ENCODE measurements at places on chromosomes 4 and X.

- DNase-seq, result no peak
These were observed 598.5 kb upstream of the SPANXN1 start for GRCh38 chrX:144648788-144649187.

- no peak for DNase-seq
These were observed 258.5 kb upstream of the FAT1 start for GRCh38 chr4:186982160-186982559.

- DNase-seq, result no peak
These were observed 16.5 kb upstream of the PIM2 start for GRCh38 chrX:48935301-48935670.

- DNase-seq, result no peak
These were observed 283.2 kb downstream of the ARHGAP10 start for GRCh38 chr4:148015058-148015457.

GRCh38 chr4:184347251-184348239 lies 126.8 kb downstream of the IRF2 start:
- peak; percentile 46 for DNase-seq

GRCh38 chrX:39822133-39822748 lies 275.5 kb downstream of the BCOR start:
- DNase-seq, result no peak

GRCh38 chr4:75306506-75306905 lies 207.7 kb downstream of the RCHY1 start:
- no peak for DNase-seq

- no peak for DNase-seq
These were observed 84.8 kb downstream of the PDE5A start for GRCh38 chr4:119543779-119544178.

- no peak for DNase-seq
These were observed 25.7 kb upstream of the XIAP start for GRCh38 chrX:123834116-123834515.

DNA sequence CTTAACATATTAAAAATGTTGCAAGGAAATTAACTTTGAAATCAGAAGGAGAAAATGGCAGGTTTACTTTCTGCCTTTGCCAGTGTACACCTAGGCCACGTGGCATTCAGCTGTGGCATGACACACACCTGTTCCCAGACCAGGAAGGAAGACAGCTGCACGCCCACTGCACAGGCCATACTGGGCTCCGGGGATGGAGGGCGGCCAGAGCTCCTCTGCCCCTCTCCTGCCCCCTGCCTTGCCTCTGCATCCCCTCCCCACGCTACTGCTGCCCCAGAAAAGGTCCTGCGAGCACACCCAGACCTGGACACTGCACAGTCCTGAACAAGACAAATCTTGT lies 68.4 kb downstream of the GATB start:
- no peak for DNase-seq

GRCh38 chr4:69848028-69848427 lies 11.9 kb downstream of the SULT1E1 start:
- no peak for DNase-seq

DNA sequence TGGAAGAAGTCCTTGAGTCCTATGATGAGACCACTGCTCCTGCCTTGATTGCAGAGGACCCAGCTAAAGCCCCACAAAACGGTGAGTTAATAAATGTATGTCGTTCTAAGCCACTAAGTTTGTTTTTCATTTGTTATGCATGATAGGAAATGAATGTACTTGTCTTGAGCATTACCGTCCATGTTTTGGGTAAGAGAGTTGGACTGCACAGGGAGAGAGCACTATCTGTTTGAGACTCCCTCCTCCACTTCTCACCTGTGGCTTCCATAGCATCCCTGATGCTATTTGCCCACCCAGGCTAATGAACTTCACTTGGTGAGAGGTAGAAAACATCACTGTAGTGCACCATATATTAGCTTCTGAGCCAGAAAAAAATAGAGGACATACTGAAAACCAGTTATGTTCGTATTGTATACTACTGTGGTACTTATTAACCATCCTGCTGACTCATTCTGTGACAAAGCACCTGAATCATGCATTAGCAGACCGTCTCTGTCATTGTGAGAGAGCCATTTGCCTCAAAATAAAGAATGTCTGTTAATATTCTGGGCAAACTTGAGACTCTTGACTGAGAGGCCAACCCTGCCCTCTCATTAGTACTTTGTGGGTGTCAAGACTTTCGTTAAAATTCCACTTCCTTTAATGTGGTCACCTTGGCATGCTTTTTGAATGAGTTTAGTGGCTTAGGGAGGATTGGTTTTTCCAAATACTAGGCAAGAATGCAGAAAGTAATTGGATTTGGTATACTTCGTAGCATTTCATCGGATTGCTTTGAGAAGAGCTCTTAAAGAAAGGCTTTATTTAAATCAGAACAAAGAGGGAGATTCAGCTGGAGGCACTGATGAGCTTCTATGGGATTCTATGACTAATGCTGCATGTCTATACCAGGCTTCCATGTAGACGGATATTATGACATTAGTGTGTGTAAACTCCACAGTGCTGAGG lies 99.3 kb upstream of the GRPR start:
- peak; percentile 72 for DNase-seq

DNA sequence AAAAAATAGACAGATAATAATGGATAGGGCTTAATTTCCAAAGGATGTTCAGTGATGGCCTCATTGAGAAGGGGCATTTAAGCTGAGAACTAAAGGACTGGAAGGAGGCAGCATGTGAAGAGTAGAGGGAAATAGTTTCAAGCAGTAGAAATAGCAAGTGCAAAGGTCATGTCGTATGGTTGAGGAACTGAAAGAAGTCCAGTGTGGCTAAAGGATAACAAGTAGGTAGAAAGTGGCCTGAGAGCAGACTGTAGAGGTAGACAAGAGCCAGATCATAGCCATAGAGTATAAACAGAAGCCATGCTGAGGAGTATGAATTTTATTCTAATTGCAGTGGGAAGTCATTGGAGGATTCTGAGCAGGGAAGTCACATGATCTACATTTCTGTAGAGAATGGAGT lies 72.3 kb downstream of the GRIA3 start:
- DNase-seq, result no peak

DNA sequence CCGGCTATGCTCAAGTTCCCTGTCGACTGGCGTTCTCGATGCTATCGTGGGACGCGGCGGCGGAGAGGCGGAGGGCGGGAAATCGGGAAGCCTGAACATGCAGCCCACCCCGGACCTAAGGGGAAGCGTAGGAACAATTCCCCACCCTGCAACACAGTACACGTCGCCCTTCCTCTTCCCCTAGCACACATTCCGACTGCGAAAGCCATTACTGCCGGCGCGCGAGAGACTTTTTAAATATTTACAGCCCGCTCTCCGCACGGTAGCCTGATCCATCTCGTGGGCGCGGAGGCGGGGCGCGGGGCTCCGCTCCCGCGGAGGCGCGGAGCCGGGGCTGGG lies 48.1 kb upstream of the BCOR start:
- no peak for DNase-seq

DNA sequence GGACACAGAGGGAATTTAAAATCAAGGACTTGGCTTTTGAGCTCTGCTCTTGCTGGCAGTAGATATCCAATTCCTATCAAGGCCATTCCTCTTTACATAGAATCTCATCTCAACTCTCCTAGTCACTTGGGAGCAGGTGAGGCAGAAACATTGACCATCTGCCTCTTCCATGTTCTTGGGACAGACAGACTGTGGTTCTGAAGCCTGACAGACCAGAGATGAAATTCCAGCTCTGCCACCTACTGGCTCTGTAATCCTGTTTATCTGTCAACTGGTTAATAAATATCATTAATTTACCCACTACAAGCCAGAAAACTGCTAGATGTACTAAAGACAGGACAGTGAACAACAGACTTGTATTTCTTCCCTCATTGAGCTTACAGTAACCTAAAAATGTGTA lies 300.8 kb downstream of the ADGRL3 start:
- DNase-seq, result peak; percentile 22

- DNase-seq, result peak; percentile 51
These were observed 140.3 kb upstream of the SH3RF1 start for GRCh38 chr4:169410839-169411770.

GRCh38 chrX:115344885-115345614 lies 55.5 kb downstream of the LUZP4 start:
- DNase-seq, result peak; percentile 95

DNA sequence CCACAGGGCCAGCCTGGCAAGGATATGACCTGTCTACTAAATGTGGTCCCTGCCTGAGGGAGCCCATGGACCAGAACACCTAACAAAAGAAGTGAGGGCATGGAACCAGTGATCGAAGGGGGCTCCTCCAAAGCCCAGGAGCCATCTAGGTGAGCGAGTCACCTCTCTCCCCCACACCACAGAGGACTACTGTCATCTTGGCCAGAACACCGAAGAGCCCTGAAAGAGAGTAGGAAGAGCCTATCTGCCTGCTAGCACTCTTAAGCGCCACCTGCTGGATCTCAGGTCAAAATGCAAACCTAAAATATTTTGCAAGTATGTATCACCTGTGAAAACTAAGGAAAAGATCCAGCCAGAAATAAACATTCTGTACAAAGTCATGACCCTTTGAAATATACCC lies 137.9 kb upstream of the ZXDB start:
- DNase-seq, result peak; percentile 13

GRCh38 chr4:99411041-99411440 lies 24.1 kb downstream of the ADH7 start:
- no peak for DNase-seq

GRCh38 chr4:57102050-57102624 lies 8.0 kb downstream of the IGFBP7 start:
- DNase-seq, result peak; percentile 95

DNA sequence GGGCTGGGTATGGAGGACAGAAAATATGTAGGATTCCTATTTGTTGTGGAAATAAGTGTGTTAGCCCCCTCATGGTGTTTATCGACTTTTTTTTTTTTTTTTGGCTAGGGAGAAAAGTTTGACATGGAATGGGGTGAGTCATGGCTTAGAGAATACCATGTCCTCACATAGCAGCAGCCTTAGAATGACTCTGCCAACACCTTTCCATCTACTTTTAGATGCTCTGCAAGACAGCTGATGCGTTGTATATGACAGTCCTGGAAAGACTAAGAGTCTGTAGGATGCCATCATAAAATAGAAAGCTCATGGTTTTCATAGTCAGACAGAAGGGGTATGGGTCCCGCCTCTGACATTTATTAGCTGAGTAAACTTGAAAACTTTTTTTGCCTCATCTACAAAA lies 37.7 kb downstream of the MTTP start:
- peak; percentile 8 for DNase-seq

- no peak for DNase-seq
These were observed 3.2 kb upstream of the SLC25A14 start for GRCh38 chrX:130336531-130336930.

GRCh38 chrX:151901826-151902225 lies 10.9 kb upstream of the MAGEA4 start:
- peak; percentile 55 for DNase-seq

DNA sequence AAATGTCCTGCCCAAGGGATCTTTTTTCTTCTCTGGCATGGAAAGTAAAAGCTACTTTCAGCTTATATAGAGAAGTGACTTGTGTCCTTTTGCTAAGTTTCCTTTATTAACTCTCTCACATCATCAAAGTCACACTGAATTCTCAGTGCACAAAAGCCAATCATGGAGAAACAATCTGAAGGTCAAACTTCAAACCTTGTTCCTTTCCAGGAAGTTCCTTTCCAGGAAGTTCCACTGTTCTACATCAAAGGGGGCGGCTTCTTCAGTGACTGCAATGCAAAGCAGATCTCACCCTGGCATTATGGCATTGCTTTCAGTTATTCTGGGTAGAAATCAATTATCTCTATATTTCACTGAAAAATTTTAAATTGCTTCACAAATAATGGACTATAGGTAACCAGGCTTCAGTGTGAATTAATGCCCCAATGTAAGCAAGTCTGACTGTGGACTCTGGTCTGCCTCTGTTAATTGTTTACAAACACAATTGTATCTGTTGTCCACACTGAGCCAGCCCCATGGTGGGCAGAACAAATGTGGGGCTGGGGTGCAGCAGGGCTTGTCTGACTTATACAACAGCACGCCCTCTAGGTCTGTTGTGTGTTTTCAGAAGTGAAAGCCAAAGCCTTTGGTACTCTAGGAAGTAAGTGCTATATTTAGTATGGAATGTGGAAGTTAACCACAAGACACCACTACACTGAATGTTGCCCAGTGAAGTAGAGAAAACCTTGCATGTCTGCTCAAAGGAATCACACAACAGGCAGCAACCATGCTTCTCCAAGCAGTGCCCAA lies 98.8 kb downstream of the CDS1 start:
- peak; percentile 67 for DNase-seq

DNA sequence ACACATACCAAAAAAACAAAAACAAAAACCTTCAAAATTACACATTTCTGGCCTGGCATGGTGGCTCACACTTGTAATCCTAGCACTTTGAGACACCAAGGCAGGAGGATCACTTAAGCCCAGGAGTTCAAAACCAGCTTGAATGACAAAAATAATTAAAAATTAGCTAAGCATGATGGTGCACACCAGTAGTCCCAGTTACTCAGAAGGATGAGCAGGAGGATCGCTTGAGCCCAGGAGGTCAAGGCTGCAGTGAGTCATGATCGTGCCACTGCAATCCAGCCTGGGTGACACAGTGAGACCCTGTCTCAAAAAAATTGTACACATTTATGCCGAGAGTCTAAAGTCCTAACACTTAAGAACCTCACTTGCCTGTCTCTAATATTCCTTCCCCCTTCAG lies 18.3 kb downstream of the SLC39A8 start:
- DNase-seq, result no peak

- peak; percentile 50 for DNase-seq
These were observed 75.8 kb upstream of the ATP6AP2 start for GRCh38 chrX:40504801-40505605.

DNA sequence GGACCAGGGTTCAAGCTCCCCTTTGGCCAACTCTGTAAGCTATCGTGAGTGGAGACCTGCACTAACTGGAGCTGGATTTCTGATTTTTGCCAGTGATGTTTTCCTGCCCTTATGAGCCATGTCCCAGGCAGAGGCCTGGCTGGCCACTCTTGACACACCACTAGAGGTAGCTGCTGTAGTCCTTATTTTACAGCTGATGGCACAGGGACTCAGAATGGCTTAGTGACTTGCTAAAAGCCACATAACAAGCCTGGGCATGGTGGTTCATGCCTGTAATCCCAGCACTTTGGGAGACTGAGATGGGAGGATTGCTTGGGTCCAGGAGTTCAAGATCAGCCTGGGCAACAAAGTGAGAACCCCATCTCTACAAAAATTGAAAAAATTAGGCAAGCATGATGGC lies 33.4 kb downstream of the CYTL1 start:
- DNase-seq, result no peak

DNA sequence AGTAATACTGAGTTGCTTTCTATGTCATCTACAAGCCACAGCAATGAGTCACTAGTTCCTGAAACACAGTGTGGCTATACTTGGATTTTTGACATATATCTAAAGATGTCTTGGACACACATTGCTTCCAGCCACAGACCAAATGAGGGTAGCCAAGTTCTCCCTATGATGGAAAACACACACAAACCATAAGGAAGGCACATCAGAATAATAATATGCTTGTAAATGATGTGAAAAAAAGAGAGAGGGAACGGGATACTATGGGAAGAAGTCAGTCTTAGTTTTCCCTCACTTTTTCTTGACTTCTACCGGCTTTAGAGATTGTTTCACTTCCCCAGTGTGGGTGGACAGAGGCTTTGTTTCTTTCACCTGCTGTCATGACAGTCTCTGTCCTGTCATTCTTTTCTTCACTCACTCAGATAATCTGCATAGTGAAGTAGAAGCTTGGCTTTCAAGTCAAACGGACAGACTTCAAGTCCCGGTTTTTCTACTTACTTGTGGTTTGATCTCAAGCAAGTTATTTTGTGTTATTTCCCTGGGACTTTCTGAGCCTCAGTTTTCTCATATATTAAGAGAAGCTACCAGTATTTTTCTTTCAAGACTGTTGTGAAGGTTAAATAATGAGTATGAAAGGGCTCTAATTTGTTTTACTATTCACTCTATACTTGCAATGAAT lies 34.7 kb downstream of the P2RY10 start:
- peak; percentile 15 for DNase-seq

GRCh38 chrX:7262551-7262950 lies 114.6 kb upstream of the PUDP start:
- DNase-seq, result no peak
